ENCODE measurements at places on chromosomes 3 and 15.

GRCh38 chr3:45148921-45149320 is 2.7 kb upstream of the CDCP1 start:
- DNase-seq = no peak

DNA sequence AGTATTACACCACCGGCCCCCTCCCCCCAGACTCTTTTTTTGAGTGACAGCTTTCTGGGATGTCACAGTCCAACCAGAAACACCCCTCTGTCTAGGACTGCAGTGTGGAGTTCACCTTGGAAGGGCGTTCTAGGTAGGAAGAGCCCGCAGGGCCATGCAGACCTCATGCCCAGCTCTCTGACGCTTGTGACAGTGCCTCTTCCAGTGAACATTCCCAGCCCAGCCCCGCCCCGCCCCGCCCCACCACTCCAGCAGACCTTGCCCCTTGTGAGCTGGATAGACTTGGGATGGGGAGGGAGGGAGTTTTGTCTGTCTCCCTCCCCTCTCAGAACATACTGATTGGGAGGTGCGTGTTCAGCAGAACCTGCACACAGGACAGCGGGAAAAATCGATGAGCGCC is 63.6 kb downstream of the AAGAB start:
- DNase-seq = no peak

DNA sequence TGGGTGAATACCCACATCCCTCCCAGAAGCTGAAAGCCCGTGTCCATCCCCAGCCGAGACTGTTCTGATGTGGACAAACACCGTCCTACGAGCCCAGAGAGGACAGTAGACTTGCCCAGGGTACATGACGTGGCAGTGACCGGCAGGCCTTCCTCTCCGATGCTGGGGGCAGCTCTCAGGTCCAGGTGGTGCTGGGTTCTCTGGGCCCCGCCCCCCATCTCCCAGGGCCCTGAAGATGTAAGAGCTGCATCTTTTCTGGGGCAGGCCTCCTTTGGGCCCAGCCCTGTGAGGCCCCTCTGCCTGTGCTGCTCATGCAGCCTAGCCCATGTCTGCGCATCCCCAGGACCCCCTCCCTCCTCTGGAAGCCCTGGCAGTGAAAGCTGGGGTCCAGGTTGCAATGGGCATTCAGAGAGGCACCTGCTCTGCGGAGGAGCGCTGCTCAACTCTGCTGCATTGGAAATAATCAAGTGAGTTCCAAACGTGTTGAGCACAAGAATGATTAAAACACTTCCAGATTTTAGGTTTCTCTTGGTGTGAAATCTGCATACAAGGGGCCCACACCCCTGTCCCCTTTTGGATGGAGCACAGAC is 71.9 kb downstream of the FBLN2 start:
- DNase-seq = no peak

DNA sequence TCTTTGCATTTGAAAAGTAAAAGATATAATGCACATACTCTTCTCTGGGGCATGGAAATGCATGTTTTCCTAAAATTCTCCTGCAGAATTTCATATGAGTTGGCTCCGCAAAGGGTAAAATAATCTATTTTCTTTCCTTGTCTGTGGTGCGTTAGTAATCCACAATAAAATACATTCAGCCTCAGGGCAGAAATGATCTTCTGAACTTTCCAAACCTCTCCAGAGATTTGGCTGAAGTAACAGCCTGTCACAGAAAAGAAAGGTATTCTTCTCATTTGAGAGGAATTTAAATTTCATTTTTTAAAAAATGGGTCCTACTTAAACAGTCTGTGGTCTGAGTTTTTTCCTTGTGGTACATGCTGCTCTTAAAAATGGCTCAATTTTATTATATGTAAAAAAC is 182.7 kb upstream of the DCBLD2 start:
- no peak for DNase-seq

GRCh38 chr15:52789601-52790168 is 451 bp downstream of the ONECUT1 start:
- DNase-seq = no peak
